ENCODE measurements at places on chromosomes 7 and 10. TPM values are rescaled to one million over a fixed set of nuclear protein-coding genes. Genes with fewer than 3 reads are reported as not detected.
A peak's percentile ranks its signal among the peaks of the same experiment; 100 is the strongest.

Gene CRYGN
- total RNA-seq: 0.90 TPM

GRCh38 chr10:123021517-123021916 lies 12.7 kb downstream of the ACADSB start:
- DNase-seq: no peak

DNA sequence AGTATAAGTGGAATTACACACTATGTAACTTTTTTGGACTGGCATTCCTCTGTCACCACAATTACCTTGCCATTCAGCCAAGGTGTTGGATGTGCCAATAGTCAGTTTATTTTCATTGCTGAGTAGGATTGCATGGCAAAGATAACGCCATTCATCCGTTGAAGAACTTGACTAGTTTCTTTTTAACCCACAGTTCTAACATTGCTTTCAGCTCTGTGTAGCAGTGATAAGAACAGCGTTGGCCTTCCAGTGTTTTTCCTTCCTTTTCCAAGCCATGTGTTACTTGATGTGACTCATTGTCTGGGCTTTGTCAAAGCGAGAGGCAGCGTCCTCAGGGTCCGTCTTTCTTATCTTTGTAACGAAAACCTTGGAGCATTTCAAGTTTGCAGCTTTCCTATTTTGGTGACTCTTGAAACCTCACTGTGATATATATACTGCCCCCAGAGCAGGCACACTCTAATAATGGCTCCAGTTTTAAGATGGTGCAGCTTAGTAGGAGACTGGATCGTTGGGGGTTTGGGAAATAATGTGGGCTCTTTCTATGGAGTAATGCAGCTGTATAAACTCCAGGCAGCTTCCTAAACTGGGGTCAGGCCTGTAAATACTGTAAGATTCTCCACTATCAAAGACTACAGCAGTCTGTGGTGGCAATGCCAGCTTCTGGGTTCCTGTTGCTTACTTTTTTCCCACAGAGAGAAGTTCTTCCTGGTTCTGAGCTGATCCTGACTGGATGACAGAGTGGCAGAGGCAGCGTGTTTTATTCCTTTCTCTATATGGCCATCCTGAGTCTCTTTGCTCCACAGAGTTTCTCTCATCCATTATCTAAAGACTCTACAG lies 41.7 kb downstream of the AKR1E2 start:
- DNase-seq: peak; percentile 77

GRCh38 chr10:88233870-88234269 lies 349.2 kb downstream of the RNLS start:
- no peak for DNase-seq

Gene MEOX2
- 11.1 TPM for total RNA-seq

Gene SFRP5
- 140 TPM for total RNA-seq

DNA sequence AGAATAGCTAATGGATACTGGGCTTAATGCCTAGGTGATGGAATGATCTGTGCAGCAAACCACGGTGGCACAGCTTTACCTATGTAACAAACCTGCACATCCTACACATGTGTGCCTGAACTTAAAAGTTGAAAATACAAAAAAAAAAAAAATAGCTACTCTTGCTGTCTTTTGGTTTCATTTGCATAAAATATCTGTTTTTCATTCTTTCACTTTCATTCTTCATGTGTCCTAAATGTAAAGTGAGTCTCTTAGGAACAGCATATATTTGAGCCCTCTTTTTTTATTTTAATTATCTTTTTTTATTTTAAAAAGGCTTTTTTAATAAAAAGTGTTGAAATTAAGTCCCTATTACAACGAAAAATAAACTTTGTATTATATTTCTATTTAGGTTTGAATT lies 836.1 kb upstream of the KCND2 start:
- no peak for DNase-seq

Gene NKX1-2
- total RNA-seq: not detected

Gene SLC37A3
- 26.6 TPM for total RNA-seq

Gene SGCE
- total RNA-seq: 41.0 TPM

GRCh38 chr10:86758189-86759072 lies 2.0 kb downstream of the BMPR1A start:
- no peak for DNase-seq

- DNase-seq: no peak
Observed at GRCh38 chr10:21203473-21204107, 306.5 kb upstream of the NEBL start.

GRCh38 chr10:48452879-48453412 lies 146.5 kb downstream of the MAPK8 start:
- DNase-seq: no peak

Gene KEL
- total RNA-seq: not detected

DNA sequence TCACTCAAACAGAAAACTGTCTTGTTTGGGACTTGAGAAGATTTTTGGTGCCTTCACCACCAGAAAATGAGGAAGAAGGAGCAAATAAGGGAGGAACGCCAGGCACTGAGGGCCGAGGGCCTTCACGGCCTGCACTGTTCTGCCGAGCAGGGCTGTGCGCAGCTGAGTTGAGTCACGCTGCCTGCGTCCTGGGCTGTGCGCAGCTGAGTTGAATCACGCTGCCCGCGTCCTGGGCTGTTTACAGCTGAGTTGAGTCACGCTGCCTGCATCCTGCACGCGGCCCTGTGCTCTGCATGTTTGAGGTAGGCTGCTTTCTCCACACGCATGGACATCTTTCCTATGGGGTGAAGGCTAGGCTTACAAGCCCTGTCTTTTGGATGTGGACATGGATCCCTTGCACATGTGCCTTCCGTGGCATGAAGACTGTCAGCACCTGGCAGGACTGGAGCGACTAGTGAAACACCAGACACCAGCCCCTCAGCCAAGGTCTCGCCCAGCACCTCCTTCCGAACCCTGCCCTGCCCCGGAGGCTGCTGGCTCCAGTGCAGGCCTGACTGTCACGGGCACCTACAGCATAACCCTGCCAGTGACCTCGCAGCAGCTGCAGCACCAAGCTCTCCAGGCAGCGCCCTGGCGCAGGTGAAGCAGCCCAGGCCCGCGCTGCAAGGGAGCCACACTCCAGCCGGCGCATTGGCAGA lies 96.7 kb downstream of the HTR5A start:
- no peak for DNase-seq

Gene ARHGAP22
- total RNA-seq: 1.8 TPM

DNA sequence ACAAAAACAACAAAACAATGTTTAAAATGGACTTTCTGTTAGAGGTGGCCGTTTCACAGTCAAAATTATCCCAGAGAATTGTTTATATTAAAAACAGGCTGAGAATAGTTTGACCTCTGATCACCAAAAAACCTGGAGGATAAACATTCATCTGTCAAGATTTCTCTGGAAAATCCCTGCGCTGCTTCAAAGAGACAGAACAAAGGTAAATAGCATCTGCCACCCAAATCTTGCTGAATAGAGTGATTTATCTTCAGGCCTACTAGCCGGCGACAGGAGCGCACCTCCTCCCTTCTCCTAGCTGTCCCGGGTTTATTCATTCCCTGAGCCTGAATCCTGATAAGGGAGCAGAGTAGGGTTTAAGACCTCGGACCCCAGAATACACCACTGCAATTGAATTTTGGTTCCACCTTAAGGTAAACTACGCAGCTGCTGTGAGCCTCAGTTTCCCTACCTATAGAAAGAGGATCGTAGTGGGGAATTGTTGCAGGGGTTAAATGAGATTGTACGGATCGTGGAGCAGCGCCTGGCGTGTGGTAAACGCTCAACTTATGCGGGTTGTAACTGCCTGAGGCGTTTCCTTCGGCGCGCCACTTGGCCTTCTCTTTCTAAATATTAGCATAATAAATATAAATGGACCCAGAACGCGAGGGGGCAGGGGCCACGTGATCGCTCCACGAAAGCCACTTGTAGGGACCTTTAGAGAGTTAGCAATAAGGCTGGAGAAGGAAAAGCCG lies 498 bp upstream of the ST7 start:
- peak; percentile 81 for DNase-seq

GRCh38 chr7:142409471-142409870 lies 151.6 kb upstream of the PRSS58 start:
- no peak for DNase-seq

GRCh38 chr10:16947069-16947468 lies 129.8 kb upstream of the RSU1 start:
- DNase-seq: no peak

DNA sequence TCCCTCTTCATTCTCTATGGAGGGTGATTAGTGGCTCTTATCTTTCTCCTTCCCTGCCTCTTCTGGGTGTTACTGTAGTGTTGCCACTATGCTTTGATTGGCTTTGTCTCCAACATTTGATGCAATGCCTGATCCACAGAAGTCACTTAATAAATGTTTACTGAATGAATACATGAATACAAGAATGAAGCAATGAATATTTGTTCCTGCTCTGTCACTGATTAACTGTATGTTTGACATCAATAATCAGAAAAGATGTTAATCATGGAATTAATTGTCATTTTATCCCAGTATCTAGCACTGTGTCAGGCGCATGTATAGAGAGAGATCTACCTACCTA lies 4.3 kb downstream of the ANK3 start:
- DNase-seq: no peak

DNA sequence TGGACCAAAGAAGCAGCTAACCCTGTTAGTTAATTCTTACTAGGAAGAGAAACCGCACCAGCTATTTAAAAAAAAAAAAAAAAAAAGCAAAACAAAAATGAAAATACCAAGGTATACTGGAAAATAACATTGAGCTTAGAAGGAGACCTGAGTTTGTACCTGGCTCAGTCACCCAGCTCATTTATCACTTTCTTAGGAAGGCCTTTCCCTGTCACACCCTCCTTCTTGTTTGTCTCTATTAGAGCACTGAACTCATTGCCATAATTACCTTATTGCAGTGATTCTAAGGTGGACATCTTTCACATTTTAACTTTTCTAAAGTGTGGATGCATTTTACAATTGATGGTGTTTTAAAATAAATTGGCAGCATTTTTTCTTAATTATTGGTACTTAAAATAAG lies 24.1 kb downstream of the UBE2D1 start:
- no peak for DNase-seq

Gene CHCHD3
- 88.3 TPM for total RNA-seq

Gene EPHB4
- total RNA-seq: 25.0 TPM

GRCh38 chr10:28276384-28276783 lies 26.5 kb downstream of the MPP7 start:
- DNase-seq: no peak

GRCh38 chr7:158973941-158974785 lies 117.8 kb downstream of the DYNC2I1 start:
- no peak for DNase-seq

Gene GLI3
- 1.5 TPM for total RNA-seq

Measured in right atrium auricular region (tissue), 2 donors.